ENCODE measurements at places on chromosomes 3 and 15.

DNA sequence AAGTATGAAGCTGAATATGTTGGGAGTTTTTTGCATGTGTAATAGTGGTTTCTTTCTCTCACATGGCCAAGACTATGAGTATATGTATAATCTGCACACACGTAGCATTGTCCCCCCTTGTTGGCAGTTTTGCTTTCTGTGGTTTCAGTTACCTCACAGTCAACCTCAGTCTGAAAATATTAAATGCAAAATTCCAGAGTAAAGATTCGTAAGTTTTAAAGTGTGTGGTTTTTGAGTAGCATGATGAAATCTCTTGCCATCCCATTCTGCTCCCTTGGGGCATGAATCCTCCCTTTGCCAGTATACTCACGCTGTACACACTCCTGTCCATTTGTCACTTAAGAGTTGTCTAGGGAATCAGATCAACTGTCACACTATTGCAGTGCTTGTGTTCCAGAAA, 742.0 kb upstream of the CCDC54 start:
- DNase-seq: no peak

DNA sequence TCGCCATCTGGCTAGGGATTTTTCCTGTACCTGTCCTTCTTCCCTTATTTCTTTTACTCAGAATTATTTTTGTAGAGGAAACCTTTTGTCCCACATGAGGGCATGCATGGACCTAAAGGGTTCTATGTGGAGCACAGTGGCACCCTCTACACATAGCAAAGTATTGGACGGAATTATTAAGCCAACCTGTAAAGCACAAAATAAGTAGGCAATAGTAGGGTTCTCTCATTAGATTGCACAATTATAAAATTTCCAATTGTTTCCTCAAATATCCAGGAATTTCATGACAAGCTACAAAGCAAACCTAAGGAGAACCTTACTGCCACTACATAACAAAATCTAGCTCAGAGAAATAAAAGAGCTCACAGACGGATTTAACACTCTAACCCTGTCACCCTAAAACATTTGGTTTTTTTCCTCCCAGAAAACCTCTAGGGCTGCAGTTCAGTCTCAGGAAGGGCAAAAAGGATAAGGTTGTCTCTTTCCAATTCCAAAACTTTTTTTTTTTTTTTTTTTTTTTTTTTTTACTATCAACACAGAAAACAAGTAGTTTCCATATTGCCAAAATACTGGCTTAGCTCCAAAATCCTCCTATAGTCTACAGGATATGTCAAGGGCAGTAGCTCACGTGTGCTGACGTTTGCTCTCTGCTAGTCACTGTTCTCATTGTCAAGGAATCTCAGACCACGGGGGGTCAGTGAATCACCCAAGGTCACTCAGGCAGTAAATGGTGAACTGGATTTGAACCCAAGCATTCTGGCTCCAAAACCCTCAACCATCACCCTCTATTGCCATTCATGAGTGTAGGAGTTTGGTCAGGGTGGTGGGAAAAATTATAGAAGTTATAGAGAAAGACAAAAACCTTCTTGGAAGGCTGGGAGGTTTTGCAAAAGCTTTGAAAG, 52.3 kb downstream of the NCEH1 start:
- no peak for DNase-seq

DNA sequence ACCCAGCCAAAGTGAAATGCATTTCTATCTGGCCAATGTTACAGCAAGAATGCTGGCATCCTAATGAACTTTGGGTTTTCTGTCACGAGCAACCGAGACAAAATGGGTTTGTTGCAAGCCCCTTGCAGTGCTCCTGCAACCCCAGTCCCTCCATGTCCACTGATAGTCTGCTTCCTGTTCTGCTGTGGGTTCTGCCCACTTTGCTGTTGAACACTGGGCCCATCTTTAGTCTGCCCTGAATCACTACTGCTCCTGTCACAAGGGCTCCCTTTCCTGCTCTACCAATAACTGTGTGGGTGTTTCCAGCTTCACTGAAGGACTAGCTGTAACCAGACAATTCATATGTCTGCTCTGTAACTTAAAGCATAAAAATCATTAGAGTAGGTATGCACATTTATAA, 12.7 kb upstream of the OXSR1 start:
- DNase-seq: no peak

GRCh38 chr3:158165730-158166129, 55.8 kb downstream of the RSRC1 start:
- DNase-seq: no peak

DNA sequence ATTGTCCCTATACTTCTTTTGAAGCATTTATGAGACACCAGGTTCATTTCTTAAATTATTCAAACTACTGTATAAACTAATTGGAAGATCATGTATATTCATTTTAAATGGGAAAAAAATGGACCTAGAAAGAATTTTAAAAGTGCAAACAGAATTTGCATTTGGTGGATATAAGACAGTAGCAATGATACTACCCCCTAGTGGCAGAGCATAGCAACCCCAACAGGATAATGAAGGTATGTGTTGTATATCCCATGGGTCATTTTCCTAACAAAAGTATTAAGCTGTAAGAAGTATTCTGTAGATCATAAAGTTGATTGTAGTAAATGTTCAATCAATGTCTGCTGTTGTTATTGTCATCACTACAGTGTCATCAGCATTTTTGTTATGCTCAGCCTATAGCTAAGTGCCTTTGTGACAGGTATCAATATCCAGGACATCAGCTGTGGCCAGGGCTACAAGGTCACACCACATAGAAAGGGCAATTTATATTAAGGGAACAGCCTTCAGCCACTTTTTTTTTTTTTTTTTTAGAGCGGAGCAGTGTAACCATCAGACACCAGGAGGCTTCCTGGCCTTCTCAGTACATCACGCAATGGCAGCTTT, 175.8 kb downstream of the FOXB1 start:
- no peak for DNase-seq

- DNase-seq: no peak
Observed at GRCh38 chr15:31842532-31843195, 187.7 kb upstream of the CHRNA7 start.

DNA sequence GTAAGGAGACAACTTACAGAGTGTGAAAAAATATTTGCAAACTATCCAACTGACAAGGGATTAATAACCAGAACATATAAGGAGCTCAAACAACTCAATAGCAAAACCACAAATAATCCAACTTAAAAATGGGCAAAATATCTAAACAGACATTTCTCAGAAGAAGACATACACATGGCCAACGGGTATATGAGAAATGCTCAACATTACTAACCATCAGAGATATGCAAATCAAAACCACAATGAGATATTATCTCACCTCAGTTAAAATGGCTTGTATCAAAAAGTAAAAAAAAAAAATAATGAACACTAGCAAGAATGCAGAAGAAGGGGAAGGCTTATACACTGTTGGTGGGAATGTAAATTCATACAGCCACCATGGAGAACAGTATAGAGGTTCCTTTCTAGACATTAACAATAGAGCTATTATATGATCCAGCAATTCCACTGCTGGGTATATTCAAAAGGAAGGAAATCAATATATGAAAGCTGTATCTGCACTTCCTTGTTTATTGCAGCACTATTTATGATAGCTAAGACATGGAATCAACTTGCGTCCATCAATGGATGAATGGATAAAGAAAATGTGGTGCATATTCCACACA, 998.6 kb downstream of the NAALADL2 start:
- DNase-seq: no peak

DNA sequence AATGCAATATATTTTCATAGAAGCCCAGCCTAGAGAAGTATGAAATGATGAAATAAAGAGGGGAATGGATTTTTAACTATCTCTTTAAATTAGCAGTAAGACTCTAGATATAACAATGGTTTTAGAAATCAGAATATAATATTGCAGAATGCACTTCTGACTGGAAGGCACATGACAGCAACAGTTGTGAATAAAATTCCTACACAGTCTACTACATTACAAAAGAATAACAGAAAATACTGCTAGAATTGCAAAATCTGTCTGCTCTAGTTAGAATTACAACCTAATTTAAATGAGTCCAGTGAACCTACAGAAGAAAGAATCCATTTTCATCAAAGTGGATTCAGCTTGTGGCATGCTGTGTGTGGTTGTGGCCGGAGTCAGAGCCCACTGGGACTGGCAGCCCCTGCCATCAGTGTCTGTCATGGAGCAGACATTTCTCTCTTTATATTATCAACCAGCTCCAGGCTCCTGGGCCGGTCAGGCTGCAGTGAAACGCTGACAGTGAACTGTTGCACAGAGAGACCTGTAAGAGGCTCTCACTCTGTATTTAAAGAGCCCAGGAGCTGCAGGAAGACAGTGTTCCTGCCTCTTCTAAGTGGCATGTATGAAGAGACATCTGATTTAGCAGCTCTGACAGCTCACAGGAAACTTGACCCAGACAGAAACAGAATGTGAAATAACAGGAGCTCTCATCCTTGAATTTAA, 1523.8 kb upstream of the CADM2 start:
- DNase-seq: no peak
